ENCODE measurements at places on chromosomes 12 and 14. TPM values are rescaled to one million over a fixed set of nuclear protein-coding genes. Genes with fewer than 3 reads are reported as not detected.

ARPC3 gene
- total RNA-seq: 425 TPM

MSI1 gene
- total RNA-seq: 1.1 TPM

KRT77 gene
- total RNA-seq: not detected

KRT78 gene
- total RNA-seq: not detected

TMEM179 gene
- total RNA-seq: 0.28 TPM

GPR137C gene
- total RNA-seq: 0.08 TPM
